ENCODE measurements at places on chromosomes 3 and 15.

GRCh38 chr3:139762302-139762701, 84.5 kb upstream of the NMNAT3 start:
- DNase-seq = no peak

GRCh38 chr3:102026656-102027055, 177.3 kb downstream of the NFKBIZ start:
- no peak for DNase-seq

GRCh38 chr3:159928071-159928491, 60.6 kb upstream of the IL12A start:
- no peak for DNase-seq

- no peak for DNase-seq
Measured at GRCh38 chr15:35061825-35062737, 23.0 kb downstream of the NANOGP8 start.

DNA sequence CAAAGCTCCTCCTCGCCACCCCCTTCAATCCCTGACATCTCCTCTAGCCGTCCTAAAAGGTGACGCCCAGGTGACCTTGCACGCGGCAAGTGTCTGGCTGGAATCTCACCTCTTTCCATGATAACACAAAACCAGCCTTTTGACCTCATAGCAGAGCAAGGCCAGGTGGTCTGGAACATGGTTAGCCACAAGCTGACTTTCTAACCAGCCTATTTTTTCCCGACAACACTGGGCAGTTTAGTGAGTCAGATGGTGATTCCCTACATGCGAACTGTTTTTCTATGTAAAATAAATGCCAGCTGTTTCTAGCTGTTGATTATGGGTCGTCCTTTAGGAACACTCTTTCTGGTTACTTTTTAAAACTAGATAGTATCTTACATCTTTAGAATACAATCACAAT, 243.0 kb downstream of the CD47 start:
- no peak for DNase-seq

Data from tibial artery (tissue), 4 donors.